Right renal cortex interstitium (tissue), 3 donors: ENCODE measurements at places on chromosomes 1 and 21.

DNA sequence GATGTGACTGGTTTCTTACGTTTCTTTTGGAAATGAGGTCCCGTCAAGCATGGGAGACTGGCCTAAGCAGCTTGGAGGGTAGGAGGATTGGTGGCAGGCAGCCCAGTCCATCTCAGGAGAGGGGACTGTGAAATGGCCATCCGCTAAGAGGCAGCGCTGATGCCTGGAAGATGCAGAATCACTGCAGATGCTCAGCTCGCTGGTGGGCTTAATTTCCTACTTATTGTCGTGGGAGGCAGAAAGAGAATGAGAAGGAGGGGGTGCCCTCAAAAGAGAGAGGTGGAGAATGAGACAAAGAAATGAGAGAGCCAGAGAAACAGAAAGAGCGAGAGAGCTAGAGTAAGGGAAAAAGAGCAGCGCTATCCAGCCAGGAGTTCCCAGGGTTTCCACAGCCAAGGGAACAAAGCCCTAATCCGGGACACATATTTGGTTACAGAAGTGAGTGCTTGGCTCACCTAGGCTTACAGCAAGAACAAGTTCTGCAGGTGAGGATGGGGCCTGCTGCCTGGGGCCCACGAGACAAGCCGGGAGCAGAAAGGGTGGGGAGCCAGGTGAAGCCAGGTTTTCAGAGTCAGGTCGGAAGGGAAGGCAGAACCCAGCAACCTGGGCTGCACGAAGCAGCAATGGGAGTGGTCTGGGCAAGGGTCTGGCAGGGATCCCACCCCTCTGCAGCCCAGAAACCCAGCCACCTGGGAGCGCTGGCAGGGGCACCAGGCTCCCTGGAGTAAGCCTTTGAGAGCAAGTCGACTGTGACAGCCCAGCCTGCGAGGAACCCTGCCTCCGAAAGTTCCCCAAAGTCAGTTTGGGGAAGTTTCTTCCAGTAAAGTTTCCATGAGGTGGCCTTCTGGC is 5.8 kb downstream of the ECE1 start:
- DNase-seq = no peak

DNA sequence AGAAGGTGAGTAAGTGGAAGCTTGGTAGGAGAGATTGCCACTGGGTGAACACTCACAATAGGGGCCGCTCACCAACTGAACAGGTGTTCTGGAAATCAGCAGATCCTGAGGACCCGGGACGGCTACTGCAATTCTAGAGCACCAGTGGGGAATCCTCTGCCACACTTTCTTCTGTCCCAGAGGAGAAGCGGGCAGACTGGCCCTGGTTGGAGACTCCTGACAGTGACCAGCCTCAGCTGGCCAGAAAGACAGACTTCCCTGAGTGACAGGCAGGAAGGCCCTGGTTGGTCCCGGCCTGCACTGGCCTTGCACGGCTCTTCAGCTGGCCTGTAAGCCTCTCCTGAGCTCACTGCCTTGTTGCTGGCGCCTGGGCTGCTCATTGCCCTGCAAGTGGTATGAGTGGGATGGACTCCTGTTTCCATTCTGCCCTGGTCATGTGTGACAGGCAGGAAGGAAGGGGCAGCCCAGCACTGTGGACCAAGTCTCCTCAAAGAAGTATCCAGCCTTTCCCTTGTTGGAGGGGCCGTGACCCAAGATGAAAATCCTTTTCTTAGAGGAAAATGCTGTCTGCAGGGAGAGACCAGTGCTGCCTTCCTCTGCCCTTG is 34.5 kb downstream of the MAN1C1 start:
- DNase-seq = no peak

- no peak for DNase-seq
These were observed 561.4 kb downstream of the MATN1 start for GRCh38 chr1:30161953-30162352.

GRCh38 chr1:183777328-183777727 is 27.6 kb upstream of the RGL1 start:
- peak; percentile 4 for DNase-seq

GRCh38 chr1:24195874-24196273 is 8.8 kb upstream of the IFNLR1 start:
- DNase-seq = no peak

GRCh38 chr1:235078480-235079381 is 49.9 kb downstream of the TOMM20 start:
- no peak for DNase-seq

- no peak for DNase-seq
These were observed 28.4 kb downstream of the TRIM33 start for GRCh38 chr1:114482585-114482984.

- DNase-seq = peak; percentile 72
These were observed 55.9 kb downstream of the MRPS6 start for GRCh38 chr21:34129039-34129891.

DNA sequence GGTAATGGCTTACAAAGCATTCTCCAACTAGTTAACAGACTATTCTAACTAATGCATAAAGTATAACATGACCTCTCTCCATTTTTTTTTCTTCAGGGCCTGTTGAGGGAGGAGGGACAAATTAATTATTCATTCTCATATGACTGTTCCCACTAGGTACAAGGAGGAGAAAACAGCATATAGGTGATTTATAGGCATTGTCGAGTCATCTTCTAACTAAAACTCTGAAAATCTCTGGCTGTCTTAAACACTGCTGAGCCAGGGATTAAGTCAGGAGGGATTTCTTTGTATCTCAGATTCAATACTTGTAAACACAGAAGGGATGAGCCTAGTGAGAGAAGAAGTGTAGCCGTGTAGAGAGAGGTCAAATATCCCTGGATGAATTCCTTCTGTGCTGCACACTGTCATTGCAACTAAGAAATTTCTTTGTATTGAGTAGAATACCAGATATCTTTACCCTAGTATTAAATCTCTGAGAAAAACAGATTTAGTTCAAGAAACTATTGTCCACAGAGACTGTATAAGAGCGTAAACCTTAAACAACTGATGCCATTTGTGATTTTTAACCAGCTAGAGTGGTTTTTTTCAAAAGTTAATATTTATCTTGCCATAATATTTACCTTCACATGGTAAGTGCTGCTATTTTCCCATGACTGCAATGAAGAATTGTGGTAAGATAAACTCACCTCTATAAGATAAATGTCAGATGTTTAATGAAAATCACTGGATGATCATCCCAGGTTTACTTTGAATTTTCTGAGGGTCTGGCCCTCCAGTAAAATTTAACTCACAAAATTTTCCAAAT is 465.3 kb downstream of the RWDD3 start:
- DNase-seq = no peak

DNA sequence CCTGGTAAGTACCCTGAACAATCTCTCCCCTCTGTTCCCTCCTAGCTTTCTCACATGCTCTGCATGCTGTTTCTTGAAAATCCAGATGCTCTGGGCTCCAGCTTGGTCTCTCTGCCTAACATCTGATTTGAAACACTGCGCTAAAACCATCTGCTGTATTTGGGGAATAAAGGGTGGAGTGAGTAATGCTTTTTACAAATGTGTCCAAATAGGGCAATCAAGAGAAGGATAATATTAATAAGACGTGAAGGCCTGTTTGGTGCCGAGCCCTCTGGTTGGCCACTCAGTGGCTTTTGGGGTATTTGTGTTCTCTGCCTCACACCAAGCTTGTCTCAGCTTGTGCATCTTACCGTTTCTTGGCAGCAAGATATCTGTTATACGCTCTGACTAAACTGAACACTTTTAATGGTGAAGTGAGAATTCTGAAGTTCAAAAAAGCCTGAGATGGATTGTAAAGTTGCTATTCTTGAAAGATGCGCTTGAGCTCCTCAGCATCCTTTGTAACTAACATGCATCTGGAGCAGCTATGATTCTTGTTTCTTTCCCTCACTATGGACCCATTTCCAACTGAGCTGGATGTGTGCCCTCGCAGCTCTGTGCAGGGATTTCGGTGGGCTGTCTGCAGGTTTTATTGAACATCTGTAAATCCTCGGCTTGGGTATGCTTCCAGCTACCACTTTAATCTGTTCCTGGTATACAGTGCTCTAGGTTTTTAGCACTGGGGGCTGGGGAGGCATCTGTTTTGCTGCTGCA is 269.4 kb downstream of the RWDD3 start:
- no peak for DNase-seq

DNA sequence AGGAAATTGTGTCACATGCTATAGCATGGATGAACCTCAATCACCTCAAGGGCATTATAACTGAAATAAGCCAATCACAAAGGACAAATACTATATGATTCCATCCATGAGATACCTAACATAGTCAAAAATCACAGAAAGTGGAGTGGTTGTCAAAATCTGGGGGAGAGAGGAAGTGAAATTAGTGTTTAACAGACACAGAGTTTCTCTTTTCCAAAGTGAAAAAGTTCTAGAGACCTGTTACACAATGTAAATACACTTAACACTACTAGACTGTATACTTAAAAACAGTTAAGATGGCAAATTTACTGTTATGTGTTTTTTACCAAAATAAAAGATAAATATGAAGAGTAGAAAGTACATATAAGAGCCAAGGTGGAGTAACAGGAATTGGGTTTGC is 31.8 kb downstream of the ZNF644 start:
- DNase-seq = no peak

- DNase-seq = no peak
These were observed 53.4 kb upstream of the ASPM start for GRCh38 chr1:197199923-197200271.

DNA sequence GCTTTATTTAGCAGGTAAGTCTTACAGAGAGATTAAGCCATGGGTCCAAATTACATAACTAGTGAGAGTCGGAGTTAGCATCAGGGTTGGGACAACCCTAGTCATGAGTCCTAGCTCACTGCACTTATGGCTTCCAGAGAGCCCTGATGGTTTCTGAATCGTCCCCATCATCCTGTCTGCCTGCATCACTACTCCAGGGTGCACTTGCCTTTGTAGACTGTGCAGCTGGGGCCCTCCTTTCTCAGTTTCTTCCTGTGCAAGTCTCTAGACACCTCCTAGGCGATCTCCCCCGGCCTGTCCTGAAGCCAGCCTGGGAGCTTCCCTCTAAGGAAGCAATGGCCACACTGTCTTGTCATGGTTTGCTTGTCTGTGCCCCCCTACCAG is 37.1 kb downstream of the KIAA0040 start:
- DNase-seq = no peak

DNA sequence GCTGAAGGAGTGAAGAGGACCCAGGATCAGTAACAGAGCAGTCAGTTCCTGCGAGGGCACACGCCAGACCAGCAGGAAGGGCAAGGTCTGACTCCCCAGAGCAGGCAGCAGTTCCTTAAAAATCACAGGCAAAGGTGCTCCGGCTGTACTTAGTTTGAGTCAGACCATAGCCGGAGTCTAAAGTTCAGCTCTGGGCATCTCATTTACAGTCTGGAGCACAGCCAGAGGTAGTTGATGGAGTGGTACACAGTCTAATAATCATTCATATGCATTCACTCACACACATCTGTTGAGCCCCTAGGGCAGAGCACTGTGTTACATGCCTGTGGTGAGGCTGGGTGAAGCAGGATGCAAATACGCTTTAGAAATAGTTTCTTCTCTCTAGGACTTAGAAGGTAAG is 7.3 kb upstream of the AMIGO1 start:
- DNase-seq = no peak

DNA sequence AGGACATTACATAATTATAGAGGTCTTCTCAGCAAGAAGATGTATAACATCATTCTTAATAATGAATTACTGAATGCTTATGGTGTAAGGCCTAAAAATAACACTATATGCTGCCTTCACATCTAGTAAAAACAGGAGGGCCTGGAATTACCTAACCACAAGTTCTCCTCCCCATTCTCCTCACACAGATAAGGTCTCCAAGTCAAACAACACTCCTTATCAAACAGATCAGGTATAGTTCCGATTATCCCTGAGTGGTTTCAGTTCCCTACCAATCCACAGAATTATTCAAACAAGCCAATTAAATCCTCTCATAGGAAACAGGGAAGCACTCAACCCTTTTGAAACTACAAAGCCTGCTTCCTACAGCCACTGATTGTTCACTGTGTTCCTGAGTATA is 4.0 kb upstream of the AGBL4 start:
- DNase-seq = no peak

DNA sequence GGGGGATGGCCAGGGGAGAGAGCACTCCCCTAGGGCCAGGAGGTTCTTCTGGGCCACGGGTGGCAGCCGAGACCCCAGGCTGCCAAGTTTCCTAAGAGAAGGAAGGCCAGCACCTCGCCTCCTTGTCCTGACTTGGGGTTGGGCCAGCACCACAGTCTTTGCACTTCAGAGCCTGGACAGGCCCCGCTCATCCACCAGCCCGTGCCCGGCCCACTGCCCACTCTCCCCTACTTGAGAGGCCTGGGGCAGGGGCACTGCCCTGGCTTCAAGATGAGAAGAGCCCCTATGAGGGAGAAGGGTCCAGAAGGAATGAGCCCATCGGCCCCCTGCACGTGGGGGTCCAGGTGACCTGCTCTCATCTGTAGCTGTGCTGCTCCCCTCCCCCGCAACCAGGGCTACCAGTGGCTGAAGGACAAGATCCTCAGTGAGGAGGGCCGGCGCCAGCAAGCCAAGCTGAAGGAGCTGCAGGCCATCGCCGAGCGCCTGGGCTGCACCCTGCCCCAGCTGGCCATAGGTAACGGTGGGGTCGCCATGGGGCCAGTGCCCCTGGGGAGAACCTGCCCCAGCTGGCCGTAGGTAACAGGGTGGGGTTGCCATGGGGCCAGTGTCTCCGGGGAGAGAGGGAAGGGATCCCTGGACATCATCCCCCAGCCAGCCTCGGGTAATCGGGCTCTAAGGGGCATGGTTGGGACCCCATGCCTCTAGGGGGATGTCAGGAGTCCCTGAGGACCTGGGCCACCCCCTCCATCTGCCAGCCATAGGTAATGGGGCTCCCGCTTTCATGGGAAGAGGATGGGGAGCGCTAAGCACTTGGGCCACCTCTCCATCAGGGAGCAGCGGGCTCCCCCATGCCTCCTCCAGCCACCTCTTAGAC is 50.8 kb downstream of the KCNAB2 start:
- no peak for DNase-seq

DNA sequence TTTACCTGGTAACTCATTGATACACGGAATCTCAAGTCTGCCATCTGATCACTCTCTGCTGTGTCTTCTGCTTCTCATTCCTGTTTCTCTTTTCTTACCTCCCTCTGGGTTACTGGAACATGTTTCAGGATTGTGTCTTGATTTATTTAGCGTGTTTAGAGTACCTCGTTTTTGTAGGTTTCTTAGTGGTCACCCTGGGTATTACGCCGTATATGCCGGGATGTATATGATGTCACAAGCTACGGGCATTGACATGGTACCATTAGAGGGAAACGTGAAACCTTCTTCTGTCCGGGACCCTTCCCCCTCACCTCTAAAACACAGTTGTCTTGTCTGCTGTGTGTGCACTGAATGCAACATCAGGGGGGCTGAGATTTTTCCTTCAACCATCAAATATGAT is 2.8 kb downstream of the ACTRT2 start:
- DNase-seq = no peak
